ENCODE measurements at places on chromosomes 2 and 18.

DNA sequence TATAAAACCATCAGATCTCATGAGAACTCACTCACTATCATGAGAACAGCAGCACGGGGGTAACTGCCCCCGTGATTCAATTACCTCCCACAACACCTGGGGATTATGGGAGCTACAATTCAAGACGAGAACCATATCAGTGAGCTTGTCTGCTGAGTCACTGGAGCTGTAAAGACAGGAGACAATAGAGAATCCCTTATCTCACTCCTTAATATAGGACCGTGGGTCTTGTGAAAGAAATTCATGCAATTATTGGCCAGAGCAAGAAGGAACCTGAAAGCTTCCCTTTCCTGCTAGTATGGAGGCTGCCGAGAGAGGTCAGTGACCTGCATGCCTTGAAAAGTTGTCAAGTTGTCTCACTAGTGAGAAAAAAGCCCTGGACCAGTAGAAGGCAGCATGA lies 9.5 kb upstream of the TNFAIP6 start:
- no peak for DNase-seq

DNA sequence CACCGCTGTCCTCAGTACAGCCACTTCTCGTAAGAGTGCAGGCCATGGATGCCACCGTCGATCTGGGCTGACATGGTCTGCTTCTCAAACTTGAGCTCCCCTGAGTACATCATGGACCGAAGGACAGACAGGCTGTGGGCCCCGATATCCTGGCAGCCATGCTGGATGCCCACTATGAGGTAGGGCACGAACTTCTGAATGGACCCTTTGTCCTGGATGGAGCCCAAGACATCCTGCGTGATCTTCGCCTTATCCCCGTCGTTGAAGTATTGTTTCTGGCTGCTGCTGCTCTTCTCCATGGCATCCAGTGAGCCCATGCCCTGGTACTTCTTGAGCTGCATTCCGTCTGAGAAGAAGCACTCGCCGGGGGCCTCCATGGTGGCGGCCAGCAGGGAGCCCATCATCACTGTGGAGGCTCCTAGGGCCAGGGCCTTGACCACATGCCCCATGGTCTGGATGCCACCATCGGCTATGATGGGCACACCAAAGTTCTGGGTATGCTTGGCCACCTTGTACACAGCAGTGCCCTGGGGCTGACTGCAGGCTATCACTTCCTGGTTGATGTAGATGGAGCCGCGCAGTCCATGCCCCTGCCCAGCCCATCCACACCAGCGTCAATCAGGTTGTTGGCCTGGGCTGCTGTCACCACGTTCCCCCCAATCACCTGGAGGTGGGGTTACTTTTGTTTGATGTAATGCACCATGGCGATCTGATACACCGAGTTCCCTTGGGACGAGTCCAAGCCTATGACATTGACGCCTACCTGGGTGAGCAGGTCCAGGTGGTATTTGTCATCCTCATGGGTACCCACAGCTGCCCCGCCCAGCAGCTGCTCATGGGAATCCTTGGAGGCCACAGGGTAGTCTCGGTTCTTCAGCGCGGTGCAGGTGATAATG lies 21.8 kb downstream of the CFLAR start:
- no peak for DNase-seq

GRCh38 chr18:22670914-22671313 lies 253.2 kb upstream of the CTAGE1 start:
- DNase-seq, result no peak

- DNase-seq, result no peak
Measured at GRCh38 chr2:84897773-84898172, 7.7 kb upstream of the TMSB10 start.

DNA sequence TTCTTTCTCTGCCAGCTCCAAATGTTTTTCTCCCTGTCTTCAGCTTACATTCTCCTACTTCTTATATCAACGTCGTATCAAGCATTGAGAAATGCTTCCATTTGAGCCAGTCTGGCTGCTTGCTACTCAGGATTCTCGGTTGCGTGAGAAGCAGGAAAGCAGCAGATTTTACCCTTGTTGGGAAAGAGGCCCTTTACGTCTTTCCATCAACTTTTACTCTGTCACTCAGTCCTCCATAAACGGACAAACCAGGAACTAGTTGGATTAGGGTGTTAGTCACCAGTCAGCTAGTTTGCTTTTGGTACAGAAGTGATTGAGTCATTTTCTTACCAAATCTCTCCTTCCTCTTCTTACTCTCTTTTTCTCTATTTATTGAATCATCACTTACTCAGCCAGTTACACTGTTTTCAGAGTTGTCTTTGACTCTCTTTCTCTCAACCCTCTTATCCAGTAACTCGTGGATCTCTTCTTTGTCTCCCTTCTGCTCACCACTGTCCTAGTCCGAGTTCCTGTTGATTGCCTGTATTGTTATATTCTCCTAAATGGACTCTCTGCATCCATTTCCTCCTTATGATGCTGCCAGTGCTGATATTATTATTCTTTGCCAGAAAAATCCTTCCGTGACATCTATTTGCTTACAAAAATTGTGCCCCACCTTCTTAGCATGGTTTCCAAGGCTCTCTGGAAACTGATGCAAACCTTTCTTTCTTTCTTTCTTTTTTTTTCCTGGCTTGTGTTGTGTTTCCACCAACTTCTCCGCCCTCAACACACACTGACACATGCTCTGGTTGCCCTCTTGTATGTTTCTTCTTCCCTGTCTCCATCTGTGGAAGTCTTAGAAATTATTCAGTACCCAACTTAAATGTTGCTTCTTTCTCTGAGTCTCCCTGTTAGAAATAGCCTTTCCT lies 61.5 kb downstream of the VRK2 start:
- no peak for DNase-seq

GRCh38 chr2:189782221-189782671 lies 1.9 kb downstream of the ORMDL1 start:
- DNase-seq, result no peak

- no peak for DNase-seq
Measured at GRCh38 chr2:64012115-64012514, 7.1 kb downstream of the VPS54 start.

DNA sequence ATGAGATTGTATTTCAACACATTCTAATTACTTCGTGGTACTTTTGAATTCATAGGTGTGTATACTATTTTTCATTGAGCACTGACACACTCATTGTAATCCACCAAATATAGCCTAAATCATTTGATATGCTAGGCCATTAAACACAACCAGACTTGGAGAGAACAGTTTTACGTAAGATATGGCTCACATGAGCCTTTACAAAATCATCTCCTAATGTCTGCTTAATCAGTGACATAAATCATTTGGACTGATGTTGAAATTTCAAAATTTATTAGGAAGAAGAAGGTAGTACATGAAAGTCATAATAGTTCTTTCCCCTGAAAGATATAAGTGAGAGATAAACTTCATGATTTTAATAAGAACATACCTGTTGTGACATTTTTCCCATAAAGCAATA lies 550.2 kb upstream of the LINC00305 start:
- DNase-seq, result no peak

- DNase-seq, result no peak
Measured at GRCh38 chr2:224284134-224284946, 117.6 kb downstream of the FAM124B start.

DNA sequence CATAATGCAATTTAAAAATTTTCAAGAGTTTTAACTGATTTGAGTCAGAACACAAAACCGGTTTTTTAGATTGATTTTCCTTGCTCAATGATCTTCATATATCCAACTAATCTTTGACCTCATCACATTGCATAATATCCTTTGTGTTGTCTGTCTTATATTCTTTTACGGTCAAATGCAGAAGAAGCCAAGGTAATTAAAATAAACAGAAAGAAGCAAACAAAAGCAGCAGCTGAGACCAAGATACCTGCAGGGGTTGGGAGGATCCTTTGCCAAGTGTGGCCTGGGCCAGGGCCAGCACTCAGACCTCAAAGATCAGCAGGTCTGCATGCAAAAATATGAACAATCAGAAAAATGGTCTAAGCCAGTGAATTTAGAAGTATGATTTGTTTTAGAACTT lies 428.9 kb upstream of the NETO1 start:
- no peak for DNase-seq

DNA sequence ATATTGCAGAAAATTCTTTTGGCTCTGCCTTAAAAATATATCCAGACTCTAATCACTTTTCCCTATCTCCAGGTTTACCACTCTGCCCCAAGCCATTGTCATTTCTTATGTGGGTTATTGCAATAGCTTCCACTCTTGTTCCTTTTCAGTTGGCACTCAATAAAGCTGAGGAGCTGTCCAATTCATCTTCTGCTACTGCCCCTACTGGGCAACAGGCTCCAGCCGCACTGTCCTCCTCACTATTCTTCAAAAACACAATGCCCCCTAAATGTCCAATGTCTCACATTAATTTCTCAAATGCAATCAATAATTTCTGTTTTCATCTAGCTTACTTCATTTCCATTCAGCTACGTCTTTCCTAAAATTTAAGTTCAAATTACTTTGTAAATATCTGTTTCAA lies 1262.5 kb upstream of the CDH2 start:
- DNase-seq, result no peak

DNA sequence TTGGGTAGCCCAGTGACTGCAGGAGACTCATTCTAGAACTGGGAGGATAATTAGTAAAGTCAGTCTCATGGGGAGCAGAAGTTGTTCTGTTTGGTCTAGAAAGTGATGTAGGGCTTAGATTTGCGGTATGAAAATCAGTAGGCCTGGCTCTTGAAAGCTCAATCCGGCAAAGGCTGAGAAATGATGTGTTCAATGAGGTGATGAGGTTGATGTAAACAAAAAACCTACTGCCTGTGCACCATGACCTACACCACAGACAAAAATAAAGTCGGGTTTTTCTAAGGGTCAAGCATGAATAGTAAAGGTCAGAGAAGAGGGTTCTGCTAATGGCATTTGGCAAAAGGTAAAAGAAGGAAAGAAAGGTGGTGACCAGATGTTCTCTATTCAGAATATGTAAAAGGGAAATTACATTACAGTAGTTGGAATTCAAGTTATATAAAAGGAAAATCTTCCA lies 80.8 kb upstream of the COL5A2 start:
- DNase-seq, result no peak

- no peak for DNase-seq
Measured at GRCh38 chr2:96158554-96158940, 13.3 kb upstream of the DUSP2 start.

- DNase-seq, result no peak
Measured at GRCh38 chr2:172416447-172417058, 10.8 kb upstream of the ITGA6 start.

GRCh38 chr2:263774-264492 lies at the start of gene SH3YL1:
TSS of gene SH3YL1 (minus strand) at chr2:264032. CDS start at chr2:263984, 48 bp downstream.
- DNase-seq, result no peak

DNA sequence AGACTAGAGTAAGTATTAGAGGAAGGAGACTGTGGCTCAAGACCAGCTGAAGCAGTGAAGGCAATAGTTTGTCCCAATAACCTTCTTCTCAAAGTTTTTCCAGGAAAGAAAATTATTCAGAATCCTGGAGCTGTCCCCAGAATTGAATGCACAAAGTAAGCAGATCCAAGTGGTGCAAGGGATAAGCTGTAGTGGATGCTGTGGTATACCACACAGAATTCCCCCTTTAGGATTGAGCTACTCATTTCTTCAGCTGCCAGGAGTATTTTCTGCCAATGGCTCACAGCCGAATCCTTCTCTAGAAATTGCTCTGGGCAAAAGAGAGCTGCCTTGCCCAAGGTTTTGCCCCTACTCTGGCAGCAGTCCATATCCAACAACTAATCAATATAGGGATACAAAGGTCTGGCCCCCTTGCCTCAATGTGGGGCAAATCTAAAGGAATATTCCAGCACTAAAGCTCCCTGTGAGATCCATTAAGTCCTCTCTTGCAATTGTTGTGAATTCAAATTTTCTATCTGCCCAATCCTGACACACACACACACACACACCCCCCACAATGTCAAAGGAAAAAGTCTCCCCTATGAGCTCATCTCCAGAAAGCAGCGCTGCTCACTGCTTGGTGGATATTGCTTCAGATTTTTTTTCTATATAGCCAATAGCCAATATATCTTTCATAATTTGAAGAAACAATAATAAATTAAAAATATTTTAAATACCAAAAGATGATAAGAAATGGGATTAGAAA lies 18.4 kb upstream of the TCF7L1 start:
- no peak for DNase-seq

- no peak for DNase-seq
Measured at GRCh38 chr2:7011356-7012083, 94.3 kb downstream of the RNF144A start.

- no peak for DNase-seq
Measured at GRCh38 chr2:211737282-211737681, 801.3 kb downstream of the ERBB4 start.

GRCh38 chr2:201859949-201860348 lies 53.6 kb downstream of the CDK15 start:
- DNase-seq, result no peak

DNA sequence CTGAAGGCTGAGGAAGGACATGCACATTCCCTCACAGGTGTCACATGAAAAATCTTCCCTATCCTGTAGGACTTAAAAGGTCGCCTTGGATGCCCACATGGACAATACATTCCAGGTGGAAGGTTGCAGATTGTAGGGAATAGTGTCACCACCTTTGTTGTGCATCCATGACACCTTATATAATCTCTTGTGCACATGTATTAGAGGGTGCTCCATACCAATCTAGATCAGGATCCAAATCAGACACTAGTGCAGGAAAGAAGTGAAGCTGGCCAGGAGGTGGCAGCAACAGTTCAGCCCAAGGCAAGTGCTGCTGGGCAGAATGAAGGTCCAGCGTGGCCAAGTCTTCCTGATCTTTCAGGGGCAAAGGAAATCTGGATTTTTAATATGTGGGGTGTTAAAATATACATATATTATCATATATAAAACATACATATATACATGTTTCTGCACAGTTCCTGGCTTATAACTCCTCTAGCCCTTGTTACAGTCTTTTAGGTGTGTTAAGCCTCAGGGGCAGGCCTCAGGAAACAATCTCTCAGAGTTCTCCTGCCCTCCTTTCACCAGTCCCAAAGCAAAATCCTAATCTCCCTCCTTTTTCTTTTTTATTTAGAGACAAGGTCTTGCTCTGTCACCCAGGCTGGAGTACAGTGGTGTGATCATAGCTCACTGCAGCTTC lies 16.6 kb downstream of the NIF3L1 start:
- DNase-seq, result no peak

- DNase-seq, result no peak
Measured at GRCh38 chr2:223976635-223977226, 19.5 kb downstream of the MRPL44 start.

DNA sequence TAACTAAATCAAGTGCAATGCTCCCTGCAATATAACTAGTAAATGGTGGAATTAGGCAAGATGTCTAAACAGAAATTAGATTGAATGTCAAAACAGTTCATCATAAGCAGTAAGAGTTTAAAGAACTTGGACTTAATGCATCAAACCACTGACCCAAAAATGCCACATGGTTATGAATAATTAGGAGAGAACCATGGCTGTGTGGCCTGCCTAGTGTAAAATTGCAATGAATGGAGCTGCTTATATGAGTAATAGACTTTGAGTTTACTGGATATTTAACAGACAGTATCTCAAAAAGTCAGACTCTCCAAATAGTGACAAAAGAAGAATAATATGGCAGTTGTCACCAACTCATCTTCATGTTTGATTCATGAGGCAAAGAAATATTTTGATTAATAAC lies 101.6 kb upstream of the COL5A2 start:
- DNase-seq, result no peak

Data from cortex of kidney (tissue), 1 donor.